PC-3 (cell line): ENCODE measurements at places on chromosomes 3 and 15. TPM values are rescaled to one million over a fixed set of nuclear protein-coding genes. Genes with fewer than 3 reads are reported as not detected.

DNA sequence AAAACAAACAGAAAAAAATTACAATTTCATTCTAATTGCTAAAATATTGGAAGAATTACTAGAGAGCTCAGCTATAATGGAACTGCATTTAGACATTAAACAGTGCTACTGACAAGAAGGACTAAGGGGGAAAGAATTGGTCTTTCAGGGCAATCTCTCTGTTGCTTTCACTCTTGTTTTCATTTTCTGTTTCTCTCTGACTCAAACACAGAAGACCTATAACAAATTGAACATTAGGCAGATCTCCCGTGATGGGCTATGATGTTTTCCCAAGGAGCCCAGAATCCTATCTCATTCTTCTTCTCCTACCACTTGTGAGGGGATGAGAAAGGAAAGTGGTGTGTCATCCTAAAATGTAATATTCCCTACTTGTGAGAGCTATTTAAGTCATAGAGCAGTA, 358.0 kb upstream of the TGFBR2 start:
- no peak for DNase-seq

PSTPIP1 gene
- not detected in 2 replicates for total RNA-seq

ATG3 gene
- 117 and 120 TPM in 2 replicates for total RNA-seq

PLAAT1 gene
- total RNA-seq: not detected in 2 replicates

GRCh38 chr3:60935709-60936108, 315.5 kb downstream of the FHIT start:
- peak; percentile 91 for DNase-seq

GOLGA8J gene
- total RNA-seq: not detected in 2 replicates

DNA sequence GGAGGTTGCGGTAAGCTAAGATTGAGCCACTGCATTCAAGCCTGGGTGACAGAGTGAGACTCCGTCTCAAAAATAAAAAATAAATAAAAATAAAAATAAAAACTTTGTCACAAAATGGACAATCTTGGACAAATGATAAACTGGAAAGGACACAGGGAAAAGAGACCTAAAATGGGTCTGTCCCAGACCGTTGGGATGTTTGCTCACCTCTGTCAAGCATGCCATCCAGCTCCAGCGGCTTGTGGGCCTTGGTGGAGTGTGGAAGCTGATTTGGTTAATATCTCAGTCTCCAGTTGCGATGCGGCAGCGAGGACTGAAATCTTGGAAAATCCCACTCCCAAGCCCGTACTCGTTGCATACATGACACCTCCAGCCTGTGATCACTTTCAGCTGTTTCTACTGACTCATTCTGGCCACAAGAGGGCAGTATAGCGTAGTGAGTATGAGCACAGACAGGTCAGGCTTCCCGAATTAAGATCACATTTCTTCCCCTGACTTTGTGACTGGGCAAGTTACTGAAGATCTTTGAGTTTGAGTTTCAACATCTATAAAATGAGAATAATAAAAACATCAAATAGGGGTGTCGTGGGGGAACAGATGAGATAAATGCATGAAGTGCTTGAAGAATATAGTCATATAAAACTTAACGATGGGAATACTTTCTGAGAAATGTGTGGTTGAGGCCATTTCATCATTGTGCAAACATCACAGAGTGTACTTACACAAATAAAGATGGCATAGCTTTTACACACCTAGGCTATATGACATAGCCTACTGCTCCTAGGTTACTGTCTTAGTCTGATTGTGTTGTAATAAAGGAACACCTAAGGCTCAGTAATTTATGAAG, 19.6 kb upstream of the MOBP start:
- peak; percentile 93 for DNase-seq

DNA sequence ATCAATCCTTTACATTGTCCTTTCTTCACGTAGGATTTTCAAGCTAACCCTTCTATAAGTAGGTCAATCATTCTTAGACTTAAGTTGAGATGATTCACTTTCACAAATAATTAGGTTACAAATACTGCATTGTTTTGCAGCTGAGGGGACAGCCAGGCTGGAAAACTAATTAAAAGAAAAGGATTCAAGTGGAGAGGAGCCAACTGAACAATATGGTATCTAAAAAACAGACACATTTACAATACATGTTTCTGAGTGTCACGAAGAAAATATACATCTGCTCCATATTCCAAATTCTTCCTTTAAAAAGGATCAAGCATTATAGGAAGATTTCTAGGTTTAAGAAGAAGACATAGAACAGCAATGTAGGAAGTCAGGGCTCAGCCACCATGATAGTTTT, 70.2 kb downstream of the PEAK1 start:
- DNase-seq: no peak

DNA sequence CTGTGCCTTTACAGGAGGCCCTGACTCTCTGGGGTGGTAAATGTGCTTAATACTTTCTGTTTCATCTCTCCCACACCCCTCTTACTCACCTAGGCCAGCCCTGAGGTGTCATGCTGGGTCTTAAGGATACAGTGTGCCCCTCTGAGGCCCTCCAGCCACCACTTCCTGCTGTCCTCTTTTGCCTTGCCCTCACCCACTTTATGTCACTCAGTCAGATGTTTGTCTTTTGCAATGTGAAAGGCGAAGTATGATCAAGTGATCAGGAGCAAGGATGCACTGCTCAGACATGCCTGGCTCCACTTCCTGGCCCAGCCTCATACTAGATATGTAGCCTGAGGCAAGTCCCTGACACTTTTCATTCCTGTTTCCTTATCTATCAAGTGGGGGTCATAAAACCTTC, 339.0 kb upstream of the NR2E3 start:
- peak; percentile 35 for DNase-seq

GABRB3 gene
- 4.5 and 6.1 TPM in 2 replicates for total RNA-seq

DNA sequence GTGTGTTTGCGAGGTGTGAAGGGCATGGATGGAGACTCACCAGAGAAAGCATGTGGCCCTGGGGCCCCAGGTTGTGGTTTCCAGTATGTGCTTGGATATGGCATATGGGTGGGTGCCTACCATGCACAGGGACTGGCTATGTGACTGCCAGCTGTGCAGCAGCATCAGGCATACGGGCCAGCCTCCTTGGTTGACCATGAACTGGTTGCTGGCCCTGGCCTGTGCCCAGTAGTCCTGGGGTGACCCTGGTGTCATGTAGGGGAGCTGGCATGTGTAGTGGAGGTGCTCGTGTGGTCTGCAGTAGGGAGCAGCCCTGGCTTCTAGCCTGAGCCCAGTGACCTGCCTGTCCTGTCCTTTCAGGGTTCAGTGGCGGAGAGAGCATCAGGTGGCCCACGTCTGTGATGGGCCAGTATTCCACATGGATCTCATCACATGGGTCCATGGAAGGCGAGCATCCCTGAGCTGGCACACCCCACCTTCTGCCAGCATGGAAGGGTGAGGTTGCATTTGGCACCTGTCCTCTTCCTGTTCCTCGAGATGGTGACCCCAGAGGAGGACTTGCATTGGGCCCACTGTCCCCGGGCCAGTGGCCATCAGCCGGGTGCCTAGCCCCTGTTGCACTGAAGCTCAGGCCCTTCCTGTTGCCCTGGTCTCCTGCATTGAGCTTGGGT, 228.9 kb downstream of the SNRPN start:
- no peak for DNase-seq

MESP1 gene
- total RNA-seq: 32.9 and 49.4 TPM in 2 replicates

SOX14 gene
- total RNA-seq: not detected in 2 replicates

ZNF80 gene
- not detected in 2 replicates for total RNA-seq

DNA sequence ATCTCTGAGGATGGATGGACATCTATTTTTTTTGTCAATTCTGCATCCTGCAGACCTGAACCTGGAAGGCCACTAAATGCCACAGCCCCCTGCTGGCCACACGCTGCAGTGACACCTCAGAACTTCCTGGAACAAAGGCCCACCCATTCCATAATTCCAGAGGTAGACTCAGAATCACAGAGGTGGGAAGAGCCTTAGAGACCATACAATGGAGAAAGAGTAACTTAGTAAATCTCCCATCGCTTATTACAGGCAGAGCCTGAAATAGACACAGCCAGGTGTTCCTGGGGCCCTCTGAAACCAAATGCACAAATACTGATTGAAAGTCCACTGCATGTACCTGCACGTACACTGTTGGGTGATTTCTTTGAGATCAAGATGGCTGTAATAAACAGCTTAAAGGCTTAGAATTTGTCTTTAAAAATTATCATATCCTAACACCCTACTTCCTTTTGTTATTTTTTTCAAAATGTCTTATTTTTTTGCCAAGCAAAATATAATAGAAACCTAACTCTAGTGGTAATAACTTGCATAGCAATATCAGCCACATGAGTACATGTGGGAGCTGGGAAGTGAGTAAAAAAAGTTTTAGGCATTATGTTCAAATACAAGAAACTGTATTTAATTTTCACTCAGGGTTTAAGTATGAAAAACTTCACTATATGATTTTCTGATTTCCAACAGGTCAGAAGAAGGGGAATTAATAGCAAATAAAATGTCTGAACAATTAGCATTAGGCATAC, 62.7 kb downstream of the EOMES start:
- peak; percentile 72 for DNase-seq

DNA sequence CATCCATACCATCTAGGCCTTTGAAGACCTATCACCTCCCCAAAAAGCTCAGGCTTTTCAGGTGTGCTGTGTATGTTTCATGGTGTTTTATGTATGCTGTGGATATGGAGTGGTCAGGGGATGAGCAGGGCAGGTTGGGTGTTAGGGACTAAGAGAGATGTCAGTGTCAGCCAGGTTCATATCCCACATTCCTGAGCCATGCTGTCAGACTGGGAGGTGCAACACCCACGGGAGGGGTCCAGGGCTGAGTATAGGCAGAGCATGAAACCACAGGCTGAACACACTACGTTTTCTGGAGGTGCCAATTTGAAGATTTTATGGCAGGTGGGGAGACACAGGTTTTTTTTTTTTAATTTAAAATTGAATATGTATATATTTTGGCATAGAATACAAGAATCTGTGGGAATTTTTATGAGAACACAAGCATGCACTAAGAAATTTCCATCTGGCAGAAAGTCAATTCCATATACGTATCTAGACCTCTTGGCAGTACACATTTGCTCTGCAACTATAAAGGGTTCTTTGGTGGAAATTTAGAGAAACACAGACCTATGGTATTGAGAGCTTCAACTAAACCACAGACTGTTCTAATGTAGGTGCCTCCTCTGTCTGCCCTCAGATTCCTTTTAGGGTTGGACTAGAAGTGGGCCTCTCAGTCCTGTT, 101.9 kb upstream of the RNU6-1 start:
- peak; percentile 85 for DNase-seq

OCA2 gene
- not detected in 2 replicates for total RNA-seq

ISLR gene
- total RNA-seq: not detected in 2 replicates

DNA sequence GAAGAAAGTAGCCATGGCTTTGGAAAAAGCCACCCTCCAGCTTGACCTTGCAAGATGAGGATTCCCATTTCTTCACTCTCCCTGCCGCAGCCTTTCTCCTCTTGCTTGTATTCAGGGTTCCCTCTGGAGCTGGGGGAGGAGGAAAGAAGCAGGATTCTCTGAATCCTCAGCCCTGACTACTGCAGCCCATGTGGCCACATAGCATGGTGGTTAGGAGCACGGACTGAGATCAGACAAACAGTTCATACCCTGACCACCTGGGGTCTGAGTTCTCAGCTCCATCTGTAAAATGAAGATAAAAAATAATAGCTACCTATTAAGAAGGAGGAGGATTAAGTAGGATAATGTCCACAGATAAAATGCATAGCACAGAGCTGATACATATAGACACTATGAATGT, 72.3 kb downstream of the NMD3 start:
- DNase-seq: no peak

EPHB3 gene
- 18.2 and 23.1 TPM in 2 replicates for total RNA-seq

DNA sequence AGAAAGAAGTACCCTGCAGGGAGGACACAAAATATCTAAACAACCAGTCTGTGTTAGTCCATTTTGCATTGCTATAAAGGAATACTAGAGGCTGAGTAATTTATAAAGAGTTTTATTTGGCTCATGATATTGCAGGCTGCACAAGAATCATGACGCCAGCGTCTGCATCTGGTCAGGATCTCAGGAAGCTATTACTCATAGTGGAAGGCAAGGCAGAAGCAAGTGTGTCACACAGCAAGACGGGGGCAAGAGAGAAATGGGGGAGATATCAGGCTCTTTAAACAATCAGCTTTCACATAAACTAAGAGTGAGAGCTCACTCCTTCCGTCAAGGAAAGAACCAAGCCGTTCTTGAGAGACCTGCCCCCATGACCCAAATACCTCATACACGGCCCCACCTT, 614.8 kb downstream of the ZIC1 start:
- peak; percentile 17 for DNase-seq

LMAN1L gene
- not detected in 2 replicates for total RNA-seq

- no peak for DNase-seq
Measured at GRCh38 chr3:129021140-129021551, 20.0 kb downstream of the EFCC1 start.
